ENCODE measurements at places on chromosomes 6 and 20.

GRCh38 chr6:33702345-33702977 is 9.0 kb downstream of the UQCC2 start:
- peak; percentile 46 for DNase-seq

- DNase-seq, result no peak
Observed at GRCh38 chr6:116411284-116411623, 40.5 kb downstream of the DSE start.

- no peak for DNase-seq
Observed at GRCh38 chr6:69791065-69791471, 5.7 kb downstream of the LMBRD1 start.

GRCh38 chr20:13338999-13339411 is 117.9 kb downstream of the ISM1 start:
- no peak for DNase-seq

DNA sequence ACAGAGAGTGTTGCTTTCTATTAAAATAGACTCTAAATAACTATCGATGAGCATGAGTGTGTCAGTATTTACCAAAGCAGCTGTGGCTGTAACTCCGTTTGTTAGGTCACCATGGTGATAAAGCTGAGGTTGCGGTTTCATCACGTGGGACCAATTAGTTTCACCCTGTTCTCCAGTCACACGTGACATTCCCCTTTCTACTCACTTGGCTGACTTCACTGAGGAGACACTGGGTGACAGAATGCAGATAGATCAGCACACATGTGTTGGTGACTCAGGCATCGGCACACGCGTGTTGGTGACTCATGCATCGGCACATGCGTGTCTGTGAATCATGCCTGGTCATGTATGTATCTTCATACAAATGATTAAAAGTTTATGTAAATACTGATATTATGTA is 285.4 kb downstream of the THBS2 start:
- DNase-seq, result no peak

- no peak for DNase-seq
Observed at GRCh38 chr20:55500130-55500529, 505.2 kb downstream of the CBLN4 start.

DNA sequence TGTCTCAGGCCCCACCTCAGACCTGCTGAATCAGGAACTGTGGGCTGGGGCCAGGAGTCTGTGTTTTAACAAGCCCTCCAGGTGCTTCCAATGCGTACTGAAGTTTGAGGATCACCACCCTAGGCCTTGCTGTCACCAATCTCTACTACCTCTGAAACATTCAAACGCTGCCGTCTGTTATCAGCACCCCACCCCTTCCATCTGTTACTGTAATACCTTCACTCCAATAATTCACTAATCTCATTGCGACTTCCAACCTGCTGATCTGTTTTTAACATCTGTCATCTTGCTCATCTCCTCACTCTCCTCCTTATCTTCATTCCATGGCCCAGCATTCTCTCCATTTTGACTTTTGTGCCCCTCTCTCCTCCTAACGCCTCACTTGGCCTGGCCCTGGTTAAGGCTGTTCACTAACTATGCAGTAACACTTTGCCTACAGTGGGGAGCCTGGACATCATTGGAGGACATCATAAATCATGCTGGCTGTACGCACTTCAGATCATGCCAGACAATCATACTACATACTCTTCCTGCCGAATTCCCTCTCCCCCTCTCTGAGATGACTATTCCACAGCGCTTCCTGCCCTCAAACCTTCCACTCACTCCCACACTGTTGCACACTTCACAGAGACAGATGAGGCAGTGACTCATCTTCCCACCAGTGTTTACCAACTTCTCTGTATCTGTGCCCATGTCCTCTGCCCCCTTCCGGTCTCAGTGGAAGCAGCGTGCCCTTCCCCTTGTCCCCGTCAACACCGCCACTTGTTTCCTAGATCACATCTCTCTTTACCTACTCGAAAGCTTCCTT is 3.0 kb upstream of the GUCA1B start:
- DNase-seq, result peak; percentile 37

DNA sequence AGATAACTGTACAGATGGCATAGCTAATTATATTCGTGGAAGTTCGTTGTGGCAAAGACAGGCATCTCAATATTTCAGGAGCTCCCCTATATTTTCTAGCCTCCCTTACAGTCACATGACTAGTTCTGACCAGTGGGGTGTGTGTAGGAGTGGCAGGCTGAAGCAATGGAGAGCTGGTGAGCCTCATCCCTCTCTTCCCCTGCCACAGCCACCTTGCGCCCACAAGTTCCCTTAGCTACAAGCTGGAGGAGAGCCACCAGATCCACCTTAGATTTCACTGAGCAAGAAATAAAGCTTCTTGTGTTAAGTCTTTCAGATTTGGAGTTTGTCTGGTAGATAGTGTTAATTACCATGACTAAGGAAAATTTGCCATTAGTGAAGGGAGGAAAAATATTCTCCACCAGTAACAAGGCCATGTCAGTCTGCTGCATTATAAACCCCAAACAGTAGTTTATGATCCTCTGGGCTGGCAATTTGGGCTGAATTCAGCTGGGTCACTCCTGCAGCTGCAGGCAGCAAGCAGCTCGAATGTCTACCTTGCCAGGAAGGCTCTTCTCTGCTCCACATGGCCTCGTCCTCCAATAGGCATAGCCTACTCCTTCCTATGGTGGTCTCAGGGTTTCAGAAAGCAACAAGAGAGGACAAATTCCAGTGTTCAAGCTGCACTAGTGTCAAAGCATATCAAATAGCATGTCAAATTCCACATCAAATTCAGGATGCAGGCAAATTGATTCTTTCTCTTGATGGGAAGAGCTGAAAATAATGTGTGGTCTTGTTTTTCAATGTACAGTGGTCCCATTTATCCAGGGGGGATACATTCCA is 7.4 kb upstream of the RBCK1 start:
- DNase-seq, result no peak

- no peak for DNase-seq
Observed at GRCh38 chr6:162222521-162222920, 505.0 kb downstream of the PRKN start.

DNA sequence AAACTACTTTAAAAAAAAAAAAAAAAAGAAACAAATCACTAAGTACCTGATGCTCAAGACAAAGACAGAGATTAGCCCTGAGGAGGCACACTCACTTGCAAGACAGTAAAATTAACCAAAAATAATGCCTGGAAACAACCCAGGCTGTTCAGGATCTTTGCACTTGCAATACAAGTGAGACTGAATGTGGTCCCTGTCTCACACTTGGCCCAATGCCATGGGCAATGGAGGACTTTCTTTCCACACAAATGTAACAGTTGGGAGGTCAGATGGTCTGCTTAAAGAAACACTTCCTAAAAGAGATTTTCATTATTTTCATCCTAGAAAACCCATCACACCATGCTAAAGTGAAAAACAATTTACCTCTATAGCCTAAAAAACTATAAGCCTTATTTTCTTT is 16.2 kb downstream of the STAU1 start:
- DNase-seq, result no peak

GRCh38 chr6:137277971-137278637 is 58.9 kb upstream of the IFNGR1 start:
- no peak for DNase-seq

DNA sequence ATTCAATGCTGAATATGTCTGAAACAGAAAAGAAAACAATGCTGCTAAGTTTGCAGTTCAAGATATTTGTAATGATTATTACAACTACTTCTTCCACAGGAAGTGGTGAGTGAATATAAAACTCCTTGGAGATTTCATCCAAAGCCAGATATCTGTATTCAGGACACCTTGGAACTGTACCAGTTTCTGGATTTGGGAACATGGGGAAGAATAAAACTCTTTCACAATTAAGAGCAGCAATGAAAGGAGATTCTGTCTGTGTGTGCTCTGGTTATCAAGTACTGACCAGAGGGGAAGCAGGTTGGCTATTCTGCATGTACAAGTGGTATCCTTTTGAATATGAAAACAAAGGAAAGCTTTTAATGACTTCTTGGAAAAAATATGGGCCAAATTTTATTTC is 21.1 kb downstream of the ELOVL2 start:
- no peak for DNase-seq

GRCh38 chr20:49043000-49043399 is 3.1 kb upstream of the CSE1L start:
- no peak for DNase-seq

DNA sequence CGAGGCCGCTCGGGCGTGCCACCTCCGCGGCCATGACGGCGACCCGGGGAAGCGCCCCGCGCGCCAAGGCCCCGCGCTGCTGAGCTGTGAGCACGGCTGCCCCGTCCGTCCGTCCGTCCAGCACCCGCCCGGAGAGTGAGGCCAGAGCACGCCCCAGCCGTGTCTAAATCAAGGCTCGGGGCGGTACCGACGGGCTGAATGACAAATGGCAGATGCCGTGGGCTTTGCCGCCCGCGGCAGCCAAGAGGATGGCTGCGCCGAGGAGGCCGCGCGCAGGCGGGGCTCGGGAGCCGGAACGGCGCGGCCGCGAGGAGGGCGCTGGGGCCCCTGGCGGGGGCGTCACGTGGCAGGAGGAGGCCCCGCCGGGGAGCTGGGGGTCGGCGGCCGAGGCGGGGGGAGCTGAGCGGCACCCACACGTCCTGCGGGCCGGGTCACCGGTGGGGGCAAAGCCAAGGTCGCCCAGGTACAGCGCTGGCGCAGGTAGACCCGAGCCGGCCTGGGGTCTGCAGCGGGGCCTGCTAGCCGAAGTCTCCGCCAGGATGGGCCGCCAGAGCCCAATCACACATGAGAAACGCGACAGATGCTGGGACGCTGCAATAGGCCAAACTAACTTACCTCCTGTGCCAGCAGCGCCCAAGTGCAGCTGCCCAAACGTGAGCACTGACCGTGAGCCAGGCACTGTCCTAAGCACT is at the start of gene PLAGL1:
Gene PLAGL1, minus strand, starts transcription at position 140 of the 692 bp plus-strand sequence. CDS start 60,123 bp downstream, outside the sequence.
- peak; percentile 42 for DNase-seq

DNA sequence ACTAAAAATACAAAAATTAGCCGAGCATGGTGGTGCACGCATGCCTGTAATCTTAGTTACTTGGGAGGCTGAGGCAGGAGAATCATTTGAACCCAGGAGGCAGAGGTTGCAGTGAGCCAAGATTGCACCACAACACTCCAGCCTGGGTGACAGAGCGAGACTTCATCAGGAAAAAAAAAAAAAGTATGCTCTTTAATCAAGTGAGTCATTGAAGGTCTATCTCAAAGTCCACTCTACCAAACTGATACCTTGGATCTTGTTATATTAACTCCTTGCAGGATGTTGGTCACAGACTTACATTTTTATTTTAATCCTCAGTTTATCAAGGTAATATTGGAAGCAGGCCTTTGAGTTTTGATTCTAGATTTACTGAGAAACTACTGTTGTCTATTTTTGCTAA is 348.7 kb downstream of the COL12A1 start:
- no peak for DNase-seq

DNA sequence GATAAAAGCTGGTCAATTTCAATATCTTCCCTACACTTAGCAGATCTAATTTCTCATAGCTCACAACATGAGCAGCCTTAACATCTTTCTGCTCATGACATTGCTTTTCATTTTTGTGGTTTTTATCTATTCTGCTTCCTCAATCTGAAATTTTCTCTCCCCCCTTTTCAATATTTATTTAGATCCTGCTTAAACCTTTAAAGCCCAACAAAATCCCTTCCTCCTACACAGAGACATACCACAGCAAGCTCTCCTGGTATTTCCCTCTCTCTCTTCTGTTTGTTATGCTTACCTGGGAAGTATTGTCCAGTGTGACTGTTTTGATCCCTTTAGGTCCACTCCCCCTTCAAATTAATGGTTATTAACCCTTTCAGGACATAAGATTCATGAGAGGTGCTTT is 582.5 kb downstream of the RFPL4B start:
- DNase-seq, result no peak

DNA sequence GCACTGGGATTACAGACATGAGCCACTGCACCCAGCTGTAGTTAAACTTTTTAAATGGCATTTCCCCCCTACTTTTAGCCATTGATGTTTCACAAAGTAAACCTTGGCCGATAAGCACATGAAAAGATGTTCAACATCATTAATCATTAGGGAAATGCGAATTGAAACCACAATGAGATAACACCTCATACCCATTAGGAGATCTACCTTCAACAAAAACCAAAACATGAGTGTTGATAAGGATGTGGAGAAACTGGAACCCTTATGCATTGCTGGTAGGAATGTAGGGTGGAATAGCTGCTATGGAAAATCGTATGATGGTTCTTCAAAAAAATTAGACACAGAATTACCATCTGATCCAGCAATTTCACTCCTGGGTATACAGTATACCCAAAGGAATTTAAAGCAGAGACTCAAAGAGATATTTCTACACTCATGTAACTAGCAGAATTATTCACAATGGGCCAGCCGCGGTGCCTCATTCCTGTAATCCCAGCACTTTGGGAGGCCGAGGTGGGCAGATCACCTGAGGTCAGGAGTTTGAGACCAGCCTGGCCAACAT is 286.5 kb upstream of the JARID2 start:
- no peak for DNase-seq

- peak; percentile 78 for DNase-seq
Observed at GRCh38 chr20:63969838-63970713, at the start of gene ZNF512B. Gene ZNF512B, minus strand, starts transcription at chr20:63969930. Its CDS starts 1,980 bp downstream, at chr20:63967950.

DNA sequence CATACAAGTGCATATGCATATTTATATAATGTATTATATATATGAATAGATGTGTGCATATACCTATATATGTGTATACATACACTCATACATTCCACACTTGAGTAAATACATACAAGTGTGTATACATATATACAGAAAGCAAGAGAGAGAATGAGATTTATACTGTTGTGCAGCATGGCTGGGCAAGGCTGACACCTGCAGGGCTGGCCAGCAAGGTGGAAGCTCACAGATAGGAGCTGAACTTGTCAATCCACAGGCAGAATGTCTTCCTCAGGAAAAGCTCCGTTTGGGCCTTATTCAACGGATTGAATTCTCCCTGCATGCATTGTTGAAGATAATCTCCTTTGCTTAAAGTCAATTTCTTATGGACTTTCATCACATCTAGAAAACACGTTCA is 256.7 kb downstream of the ZNF217 start:
- no peak for DNase-seq

DNA sequence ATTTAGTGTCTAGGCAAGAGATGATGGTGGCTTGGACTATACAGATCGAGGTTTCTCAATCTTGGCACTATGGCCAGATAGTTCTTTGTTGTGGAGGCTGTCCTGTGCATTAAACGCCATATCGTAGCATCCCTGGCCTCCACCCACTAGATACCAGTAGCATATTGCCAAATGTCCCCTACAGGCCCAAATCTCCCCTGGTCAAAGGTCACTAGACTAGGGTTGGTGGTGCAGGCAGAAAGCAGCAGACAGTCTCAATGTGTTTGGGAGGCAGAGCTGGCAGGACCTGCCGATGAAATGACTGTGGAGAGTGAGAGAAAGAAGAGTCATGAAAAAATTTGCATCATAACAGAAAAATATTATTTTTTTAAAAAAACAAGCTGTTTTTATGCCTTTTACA is 63.0 kb downstream of the TRAM2 start:
- no peak for DNase-seq

- no peak for DNase-seq
Observed at GRCh38 chr6:72646604-72647485, 25.0 kb downstream of the KCNQ5 start.

- no peak for DNase-seq
Observed at GRCh38 chr20:62480318-62480717, 4.5 kb upstream of the GATA5 start.
